ENCODE measurements at places on chromosomes 7 and 10. TPM values are rescaled to one million over a fixed set of nuclear protein-coding genes. Genes with fewer than 3 reads are reported as not detected.

- H3K4me1 ChIP-seq, result no peaks in the 10 kb centered on the region
- no peak for DNase-seq
- H3K27ac ChIP-seq, result no peak overlapping the region
- no peak overlapping the region for H3K4me3 ChIP-seq
- H3K36me3 ChIP-seq, result peaks cover 10% of the 10 kb centered on the region
These were observed 82.2 kb downstream of the MRPL32 start for GRCh38 chr7:43014406-43014805.

GRCh38 chr10:6050801-6051445, 11.2 kb downstream of the IL2RA start:
- H3K27me3 ChIP-seq, result no peaks in the 10 kb centered on the region
- H3K27ac ChIP-seq, result peak overlapping the region; percentile 99
- no peaks in the 10 kb centered on the region for H3K36me3 ChIP-seq

GRCh38 chr7:150968734-150969372, 9.3 kb downstream of the KCNH2 start:
- peak overlapping the region; percentile 43 for H3K27ac ChIP-seq
- H3K4me1 ChIP-seq, result peaks cover under 1% of the 10 kb centered on the region
- H3K36me3 ChIP-seq, result no peaks in the 10 kb centered on the region
- H3K27me3 ChIP-seq, result peaks cover 58% of the 10 kb centered on the region
- no peak overlapping the region for H3K4me3 ChIP-seq
- DNase-seq, result no peak

Gene DGKI
- not detected for polyA plus RNA-seq

Gene ACSM6
- polyA plus RNA-seq, result not detected

- H3K4me3 ChIP-seq, result peak overlapping the region; percentile 87
- H3K36me3 ChIP-seq, result no peaks in the 10 kb centered on the region
- peaks cover 65% of the 10 kb centered on the region for H3K27me3 ChIP-seq
- DNase-seq, result no peak
- H3K4me1 ChIP-seq, result peaks cover 19% of the 10 kb centered on the region
These were observed 752 bp downstream of the LRMDA start for GRCh38 chr10:75432176-75432575.

DNA sequence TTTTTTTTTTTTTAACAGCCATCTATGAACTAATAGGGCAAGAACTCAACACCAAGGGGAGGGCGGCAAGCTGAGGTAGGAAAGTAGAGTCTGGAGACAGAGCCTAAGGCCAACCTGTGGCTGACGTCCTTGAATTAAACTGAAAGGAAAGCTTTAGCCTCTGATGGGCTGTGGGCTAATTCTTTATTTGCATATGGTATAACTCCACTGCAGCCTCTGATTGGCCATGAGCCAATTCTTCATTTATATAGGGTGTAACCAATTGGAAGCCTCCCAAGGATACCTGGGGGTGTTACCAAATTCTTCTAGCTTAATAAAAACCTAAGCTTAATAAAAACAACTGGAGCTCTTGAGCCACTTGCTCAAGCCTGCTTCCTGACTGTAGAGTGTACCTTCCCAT, 10.3 kb downstream of the TYW1 start:
- no peak overlapping the region for H3K27ac ChIP-seq
- DNase-seq, result no peak
- H3K27me3 ChIP-seq, result no peaks in the 10 kb centered on the region
- no peak overlapping the region for H3K4me3 ChIP-seq

- peak overlapping the region; percentile 82 for H3K27ac ChIP-seq
- H3K27me3 ChIP-seq, result no peaks in the 10 kb centered on the region
- peak overlapping the region; percentile 66 for H3K4me3 ChIP-seq
- no peaks in the 10 kb centered on the region for H3K36me3 ChIP-seq
- peaks cover 62% of the 10 kb centered on the region for H3K4me1 ChIP-seq
These were observed 45.4 kb upstream of the GRID1 start for GRCh38 chr10:86411852-86412560.

Gene PGAM2
- polyA plus RNA-seq, result not detected

DNA sequence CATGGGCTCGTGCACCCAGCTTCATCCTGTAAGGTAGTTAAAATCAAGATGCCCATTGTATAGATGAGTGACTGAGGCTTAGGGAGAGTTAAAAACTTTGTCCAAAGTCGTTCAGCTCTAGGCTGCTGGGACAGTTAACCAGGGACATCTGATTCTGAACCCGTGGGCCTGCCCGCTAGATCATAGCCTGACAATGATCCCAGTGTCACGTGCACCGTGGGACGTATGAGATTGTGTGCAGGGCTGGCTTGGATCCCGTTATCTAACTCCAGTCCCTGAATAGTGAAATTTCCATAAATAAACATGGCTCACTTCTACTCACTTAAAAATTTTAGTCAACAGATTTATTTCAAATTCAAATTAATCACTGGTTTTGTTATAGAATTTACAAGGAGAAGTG, 24.9 kb downstream of the C10orf120 start:
- H3K4me3 ChIP-seq, result no peak overlapping the region
- H3K36me3 ChIP-seq, result no peaks in the 10 kb centered on the region
- H3K27me3 ChIP-seq, result peaks cover 48% of the 10 kb centered on the region
- no peaks in the 10 kb centered on the region for H3K4me1 ChIP-seq
- H3K27ac ChIP-seq, result no peak overlapping the region

Gene GIMAP4
- polyA plus RNA-seq, result 1.2 TPM

GRCh38 chr10:4329225-4329624, 496.8 kb upstream of the AKR1E2 start:
- H3K27ac ChIP-seq, result no peak overlapping the region
- no peak for DNase-seq
- H3K4me1 ChIP-seq, result no peaks in the 10 kb centered on the region
- peaks cover 10% of the 10 kb centered on the region for H3K27me3 ChIP-seq

Gene CNTNAP2
- polyA plus RNA-seq, result 131 TPM

Gene ZNF3
- polyA plus RNA-seq, result 34.4 TPM

Gene NXPH1
- polyA plus RNA-seq, result not detected

GRCh38 chr10:78972160-78972946, 96.4 kb upstream of the ZMIZ1 start:
- peaks cover 11% of the 10 kb centered on the region for H3K4me1 ChIP-seq
- DNase-seq, result no peak
- peaks cover 46% of the 10 kb centered on the region for H3K27me3 ChIP-seq
- no peak overlapping the region for H3K27ac ChIP-seq
- H3K36me3 ChIP-seq, result peaks cover 4% of the 10 kb centered on the region

DNA sequence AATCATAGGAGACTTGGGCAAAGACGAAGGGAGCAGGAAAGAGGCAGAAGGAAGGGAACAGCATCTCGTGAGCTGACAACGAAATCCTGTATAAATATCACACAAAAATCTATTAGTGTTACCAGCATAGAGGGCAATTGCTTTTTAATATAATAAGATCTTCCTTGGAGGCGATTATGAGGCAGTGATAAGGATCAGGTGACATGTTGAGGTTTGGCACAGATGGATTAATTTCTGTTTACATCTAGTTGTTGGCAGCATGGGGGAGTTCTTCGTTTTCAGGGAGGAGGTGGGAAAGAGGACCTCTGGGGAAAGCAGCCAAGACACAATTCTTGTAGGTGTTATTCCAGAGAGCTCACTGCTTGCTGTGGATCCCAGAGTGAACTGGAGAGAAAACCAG, 163.8 kb downstream of the PLXNA4 start:
- H3K27ac ChIP-seq, result no peak overlapping the region
- H3K4me3 ChIP-seq, result no peak overlapping the region
- H3K27me3 ChIP-seq, result peaks cover 11% of the 10 kb centered on the region
- H3K36me3 ChIP-seq, result no peaks in the 10 kb centered on the region

Data from naive B cell (primary cell).